Non-pigmented ciliary epithelial cell (primary cell): ENCODE measurements at places on chromosomes 5 and 9.

DNA sequence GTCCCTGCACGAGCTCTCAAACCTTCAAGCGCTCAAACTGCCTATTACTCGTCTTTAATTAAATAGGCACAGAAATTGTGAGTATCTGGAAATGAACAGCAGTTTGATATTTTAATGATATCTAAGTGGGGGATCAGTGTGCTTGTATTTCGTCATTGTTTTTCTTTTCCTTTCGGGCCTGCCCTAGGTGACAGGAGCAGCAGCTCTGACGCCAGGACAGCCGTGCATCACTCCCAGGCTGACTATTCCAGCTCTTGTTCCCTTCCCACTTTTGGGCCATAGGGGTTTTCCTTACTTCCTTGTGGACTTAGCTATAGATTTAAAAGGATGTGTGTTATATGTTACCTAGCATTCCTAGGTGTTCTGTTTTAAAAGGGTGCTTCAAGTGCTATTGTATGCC, 9.5 kb downstream of the BNIP1 start:
- no peak for DNase-seq

GRCh38 chr5:171706736-171707441, 78.7 kb upstream of the SMIM23 start:
- no peak for DNase-seq

GRCh38 chr9:81522716-81523551, 166.4 kb downstream of the TLE1 start:
- no peak for DNase-seq

GRCh38 chr9:32707326-32707725, 71.9 kb upstream of the TAF1L start:
- no peak for DNase-seq

DNA sequence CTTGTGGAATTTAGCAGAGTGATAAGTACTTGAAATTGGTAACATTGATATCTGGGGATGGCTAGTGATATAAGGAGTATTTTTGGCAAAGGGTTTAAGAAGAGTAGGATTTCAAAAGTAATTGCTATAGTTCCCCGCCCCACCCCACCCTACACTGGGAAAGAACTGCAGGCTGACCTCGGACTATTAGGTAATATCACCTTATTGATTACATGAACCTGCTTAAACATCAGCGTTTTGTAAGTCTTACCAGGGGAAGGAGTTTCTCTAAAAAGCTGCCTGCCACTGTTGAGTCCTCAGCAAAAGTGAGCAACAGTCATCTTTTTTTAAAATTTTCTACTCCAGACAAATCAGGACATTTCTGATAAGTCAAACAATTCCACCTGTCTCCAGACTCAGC, 337.3 kb downstream of the DTWD2 start:
- no peak for DNase-seq

GRCh38 chr5:60701321-60701968, 1.5 kb upstream of the DEPDC1B start:
- DNase-seq = no peak

GRCh38 chr5:156149213-156149612, 177.8 kb upstream of the SGCD start:
- DNase-seq = no peak

DNA sequence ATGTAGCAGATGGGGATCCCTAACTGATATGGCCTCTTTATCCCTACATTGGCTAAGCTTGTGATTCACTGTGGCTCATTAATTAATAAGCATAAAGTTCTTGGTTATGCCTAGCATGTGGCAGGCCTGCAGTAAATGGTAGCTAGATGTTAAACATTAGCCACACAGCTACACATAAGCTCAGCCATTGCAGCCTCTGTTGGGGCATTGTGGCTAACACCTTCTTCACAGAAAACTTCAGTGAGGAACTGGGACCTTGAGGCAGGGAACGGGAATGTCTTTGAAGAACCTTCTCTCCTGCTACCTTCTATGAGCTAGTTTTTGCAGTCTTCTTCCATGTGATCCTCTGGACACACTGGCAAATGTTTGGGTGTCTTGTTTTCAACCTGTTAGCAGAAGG, 338.2 kb downstream of the NTRK2 start:
- DNase-seq = no peak

DNA sequence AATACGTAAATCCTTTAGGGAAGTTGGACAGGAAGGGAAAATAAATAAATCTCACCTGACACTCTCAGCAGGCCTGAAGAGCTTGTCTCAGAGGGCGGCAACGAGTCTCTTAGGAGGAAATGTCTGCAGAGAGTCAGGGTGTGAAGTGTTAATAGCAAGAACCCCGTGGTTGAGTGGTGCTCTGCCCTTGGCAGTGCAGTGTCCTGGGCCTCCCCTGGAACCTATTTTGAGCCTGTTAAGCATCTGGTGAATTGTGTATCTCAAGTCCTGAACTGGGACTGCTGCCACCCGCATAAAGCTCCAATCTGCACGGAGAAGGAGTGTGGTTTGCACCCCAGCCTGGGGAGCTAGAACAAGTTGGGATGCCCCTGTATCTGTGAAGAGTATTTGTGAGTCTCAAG, 211.8 kb downstream of the GOLPH3 start:
- no peak for DNase-seq

DNA sequence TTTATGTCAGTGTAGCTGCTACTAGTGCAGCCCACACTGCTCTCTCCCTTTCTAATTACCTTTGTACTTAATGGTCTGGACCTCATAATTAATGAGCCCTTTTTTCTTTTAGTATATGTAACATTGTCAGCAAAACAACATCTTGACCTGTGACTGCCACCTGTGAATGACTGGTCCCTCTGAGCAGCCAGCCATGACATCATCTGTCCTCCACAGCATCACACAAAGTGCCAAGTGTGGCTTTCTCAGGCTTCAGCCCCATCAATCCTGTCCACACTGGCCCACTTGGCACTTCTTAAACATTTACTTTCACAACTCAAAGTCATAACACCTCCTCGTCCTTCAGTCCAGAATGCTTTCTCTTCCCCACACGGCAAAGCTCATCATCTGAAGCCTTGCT, 104.7 kb downstream of the GPR21 start:
- DNase-seq = no peak
